ENCODE measurements at places on chromosomes 6 and 20. TPM values are rescaled to one million over a fixed set of nuclear protein-coding genes. Genes with fewer than 3 reads are reported as not detected.

GRCh38 chr6:160132776-160133338, 11.2 kb downstream of the SLC22A1 start:
- no peak for DNase-seq

GRCh38 chr6:74658391-74658790, 547.5 kb downstream of the COL12A1 start:
- no peak for DNase-seq

DNA sequence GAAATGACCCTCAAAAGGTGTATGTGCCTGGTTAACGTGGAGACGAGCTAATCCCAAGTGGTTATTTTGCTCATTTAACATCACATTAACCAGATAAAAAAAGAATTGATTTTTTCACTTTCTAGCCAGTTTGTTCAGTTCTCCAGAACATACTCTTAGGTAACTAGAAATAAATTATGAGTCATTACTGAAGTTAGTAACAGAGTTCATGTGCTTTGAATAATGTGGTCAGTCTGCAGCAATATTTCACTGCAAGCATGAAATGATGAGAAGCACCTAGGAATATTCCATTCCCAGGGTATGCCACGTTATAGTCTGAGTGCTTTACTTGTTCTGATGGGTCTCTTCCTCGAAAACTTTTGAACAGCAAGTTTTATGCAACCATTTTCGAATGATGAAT, 138.3 kb upstream of the INSM1 start:
- no peak for DNase-seq

GRCh38 chr20:12318043-12318442, 400.4 kb downstream of the BTBD3 start:
- no peak for DNase-seq

- no peak for DNase-seq
Observed at GRCh38 chr6:126812010-126812409, 306.5 kb upstream of the RSPO3 start.

GRCh38 chr20:59390437-59390836, 90.0 kb downstream of the EDN3 start:
- DNase-seq = no peak

DNA sequence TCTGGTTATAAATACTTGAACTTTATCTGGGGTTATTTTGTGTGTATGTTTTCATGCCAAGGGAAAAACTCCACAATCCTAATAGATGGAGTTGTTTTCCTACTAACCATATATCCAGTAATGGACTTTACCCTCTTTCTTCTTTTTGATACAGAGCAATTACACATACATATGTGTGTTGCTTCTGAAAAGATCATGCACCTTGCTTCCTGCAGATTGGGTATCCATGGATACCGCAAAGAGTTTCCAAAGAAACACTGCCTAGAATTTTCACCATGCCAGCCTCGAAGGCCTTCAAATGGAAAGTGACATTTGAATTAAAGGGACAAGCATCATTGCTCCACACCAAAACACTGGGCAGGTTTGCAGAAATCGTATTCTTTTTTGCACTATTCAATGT, 26.8 kb downstream of the HDDC2 start:
- DNase-seq = no peak

DNA sequence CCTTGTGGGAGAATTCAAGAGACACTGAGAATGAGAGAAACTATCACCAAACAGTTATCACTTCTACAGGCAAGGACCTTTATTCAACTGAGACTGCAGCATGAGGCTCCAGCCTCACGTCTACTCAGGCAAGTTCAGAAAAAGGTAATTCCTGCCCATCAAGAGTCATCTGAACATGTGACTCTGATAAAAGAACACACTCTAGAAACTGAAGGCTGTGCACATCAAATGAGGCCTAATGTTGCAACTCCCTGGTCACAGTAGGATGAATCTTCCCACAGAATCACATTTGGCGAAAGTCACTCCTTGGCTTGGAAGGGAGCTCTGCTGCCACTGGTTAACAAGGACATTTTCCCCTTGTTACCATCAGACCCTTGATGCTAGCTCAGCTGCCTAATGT, 71.2 kb upstream of the EMILIN3 start:
- DNase-seq = no peak

GRCh38 chr20:59632541-59633113, 28.3 kb downstream of the PHACTR3 start:
- no peak for DNase-seq

GRCh38 chr6:155887421-155887820, 431.8 kb upstream of the NOX3 start:
- DNase-seq = no peak

GRCh38 chr20:11958855-11959254, 41.2 kb downstream of the BTBD3 start:
- DNase-seq = no peak

GRCh38 chr6:14882394-14883026, 363.4 kb upstream of the JARID2 start:
- DNase-seq = no peak

GRCh38 chr6:138663892-138664291, 109.7 kb upstream of the CCDC28A start:
- no peak for DNase-seq

DNA sequence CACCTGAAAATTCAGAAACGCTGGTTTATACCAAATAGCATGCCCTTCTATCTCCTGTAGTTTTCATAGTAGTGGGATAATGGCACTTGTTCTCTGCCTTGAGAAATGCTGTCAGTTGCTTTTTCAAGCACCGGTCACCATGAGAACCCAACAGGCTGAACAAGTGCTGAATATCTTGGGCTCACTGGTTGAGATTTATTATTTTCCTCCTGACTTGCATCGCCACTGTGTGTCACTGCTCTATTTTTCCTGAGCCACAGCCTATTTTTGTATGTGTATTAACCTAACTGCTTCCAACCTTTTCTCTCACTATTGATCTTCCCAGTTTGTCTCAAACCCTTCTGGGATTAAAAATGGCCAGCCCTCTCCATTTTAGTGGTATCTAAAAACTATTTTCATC, 71.9 kb downstream of the OPN5 start:
- peak; percentile 13 for DNase-seq

- no peak for DNase-seq
Observed at GRCh38 chr6:164563924-164564323, 745.5 kb downstream of the C6orf118 start.

DNA sequence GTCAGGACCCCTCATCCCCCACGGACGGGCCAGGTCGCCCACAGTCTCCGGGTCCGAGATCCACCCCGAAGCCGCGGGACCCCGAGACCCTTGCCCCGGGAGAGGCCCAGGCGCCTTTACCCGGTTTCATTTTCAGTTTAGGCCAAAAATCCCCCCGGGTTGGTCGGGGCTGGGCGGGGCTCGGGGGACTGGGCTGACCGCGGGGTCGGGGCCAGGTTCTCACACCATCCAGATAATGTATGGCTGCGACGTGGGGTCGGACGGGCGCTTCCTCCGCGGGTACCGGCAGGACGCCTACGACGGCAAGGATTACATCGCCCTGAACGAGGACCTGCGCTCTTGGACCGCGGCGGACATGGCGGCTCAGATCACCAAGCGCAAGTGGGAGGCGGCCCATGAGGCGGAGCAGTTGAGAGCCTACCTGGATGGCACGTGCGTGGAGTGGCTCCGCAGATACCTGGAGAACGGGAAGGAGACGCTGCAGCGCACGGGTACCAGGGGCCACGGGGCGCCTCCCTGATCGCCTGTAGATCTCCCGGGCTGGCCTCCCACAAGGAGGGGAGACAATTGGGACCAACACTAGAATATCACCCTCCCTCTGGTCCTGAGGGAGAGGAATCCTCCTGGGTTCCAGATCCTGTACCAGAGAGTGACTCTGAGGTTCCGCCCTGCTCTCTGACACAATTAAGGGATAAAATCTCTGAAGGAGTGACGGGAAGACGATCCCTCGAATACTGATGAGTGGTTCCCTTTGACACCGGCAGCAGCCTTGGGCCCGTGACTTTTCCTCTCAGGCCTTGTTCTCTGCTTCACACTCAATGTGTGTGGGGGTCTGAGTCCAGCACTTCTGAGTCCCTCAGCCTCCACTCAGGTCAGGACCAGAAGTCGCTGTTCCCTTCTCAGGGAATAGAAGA, 978 bp downstream of the HLA-A start:
- DNase-seq = no peak

DNA sequence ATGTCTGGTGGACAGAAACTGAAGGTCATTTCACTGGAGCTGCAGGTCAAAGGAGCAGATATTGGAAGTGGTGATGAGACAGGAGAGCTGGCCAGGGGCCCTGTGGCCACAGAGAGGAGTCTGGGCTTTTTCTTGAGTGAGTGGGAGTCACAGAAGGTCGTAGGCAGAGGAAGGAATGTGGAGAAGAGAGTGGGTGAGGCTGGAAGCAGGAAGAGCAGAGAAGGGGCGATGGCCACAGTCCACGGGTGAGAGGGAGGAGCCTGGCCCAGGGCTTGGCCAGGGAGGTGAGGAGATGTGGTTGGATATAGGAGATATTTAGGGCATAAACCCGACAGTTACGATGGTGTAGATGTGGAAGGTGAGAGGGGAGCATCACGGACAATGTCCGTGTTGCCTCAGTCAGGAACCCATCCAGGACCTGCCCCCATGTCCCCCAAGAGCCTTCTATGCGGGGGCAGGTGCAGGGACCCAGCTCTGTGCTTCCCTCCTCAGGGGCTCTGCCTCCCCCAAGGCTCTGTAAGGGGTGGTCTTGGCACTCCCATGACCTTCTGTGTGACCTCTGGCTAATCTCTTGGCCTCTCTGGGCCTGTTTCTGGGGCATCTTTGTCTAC, 150.5 kb upstream of the PTPN1 start:
- DNase-seq = no peak

DNA sequence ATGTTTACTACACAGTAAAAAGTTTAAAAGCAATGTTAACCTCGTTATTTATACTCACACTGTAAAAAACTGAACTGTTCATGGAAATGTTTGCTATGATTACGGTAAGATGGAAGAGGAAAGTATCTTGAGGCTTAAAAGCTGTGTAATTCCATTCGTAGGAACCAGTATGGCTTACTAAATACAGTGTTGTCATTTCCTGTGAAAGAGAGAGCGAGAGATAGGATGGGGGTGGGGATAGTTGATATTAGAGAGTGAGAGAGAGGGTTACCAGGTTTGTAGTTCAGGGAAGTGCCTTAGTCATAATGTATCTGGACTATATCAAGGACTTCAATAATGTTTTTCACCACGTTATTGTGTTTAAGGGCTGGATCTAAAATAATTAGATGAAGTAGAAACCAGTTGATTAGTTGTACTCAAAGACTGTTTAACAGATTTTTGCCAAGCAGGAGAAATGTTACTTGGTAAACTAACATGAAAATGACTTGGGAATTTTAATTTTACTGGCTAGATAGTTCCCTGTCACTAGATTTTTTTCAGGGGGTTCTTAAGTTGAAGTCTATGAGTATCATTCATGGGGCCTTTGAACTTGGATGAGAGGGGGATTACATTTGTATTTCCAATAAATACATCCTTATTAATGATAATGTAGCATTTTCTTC, 30.4 kb downstream of the AFDN start:
- DNase-seq = peak; percentile 43

DNA sequence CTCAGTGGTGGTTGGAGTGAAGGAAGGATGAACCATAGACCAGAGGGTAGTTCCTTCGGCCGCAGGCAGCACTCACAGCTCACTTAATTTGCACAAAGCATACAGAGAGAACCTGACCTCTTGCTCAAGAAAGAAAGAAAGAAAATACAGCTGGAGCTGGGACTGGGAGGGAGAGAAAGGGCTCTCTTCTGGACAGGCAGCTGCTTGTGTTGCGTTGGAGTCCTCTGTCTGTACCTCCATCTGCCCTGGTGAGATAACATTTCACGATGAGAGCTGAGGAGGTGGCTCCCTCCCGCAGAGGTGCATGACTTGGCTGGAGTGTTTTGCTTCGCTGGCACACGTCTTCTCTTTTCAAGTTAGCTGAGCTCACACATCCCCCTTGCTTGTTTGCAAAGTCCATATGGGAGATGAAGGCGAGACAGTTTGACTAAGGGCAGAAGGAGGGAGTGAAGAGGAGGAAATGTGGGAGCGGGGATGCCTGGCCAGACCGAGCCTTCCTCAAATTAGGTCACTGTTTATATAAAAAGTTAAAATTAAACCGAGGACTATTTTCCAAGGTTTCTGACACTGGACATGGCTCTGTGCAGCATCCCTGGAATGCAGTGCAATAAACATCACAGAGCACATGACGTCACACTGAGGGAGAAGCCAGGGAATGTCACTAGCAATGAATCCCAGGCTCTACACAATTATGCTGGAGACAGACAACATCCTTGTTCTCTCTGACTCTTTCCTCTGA, 359.4 kb downstream of the CD83 start:
- peak; percentile 92 for DNase-seq

GRCh38 chr6:16329233-16329632, 90.8 kb downstream of the GMPR start:
- DNase-seq = no peak

DNA sequence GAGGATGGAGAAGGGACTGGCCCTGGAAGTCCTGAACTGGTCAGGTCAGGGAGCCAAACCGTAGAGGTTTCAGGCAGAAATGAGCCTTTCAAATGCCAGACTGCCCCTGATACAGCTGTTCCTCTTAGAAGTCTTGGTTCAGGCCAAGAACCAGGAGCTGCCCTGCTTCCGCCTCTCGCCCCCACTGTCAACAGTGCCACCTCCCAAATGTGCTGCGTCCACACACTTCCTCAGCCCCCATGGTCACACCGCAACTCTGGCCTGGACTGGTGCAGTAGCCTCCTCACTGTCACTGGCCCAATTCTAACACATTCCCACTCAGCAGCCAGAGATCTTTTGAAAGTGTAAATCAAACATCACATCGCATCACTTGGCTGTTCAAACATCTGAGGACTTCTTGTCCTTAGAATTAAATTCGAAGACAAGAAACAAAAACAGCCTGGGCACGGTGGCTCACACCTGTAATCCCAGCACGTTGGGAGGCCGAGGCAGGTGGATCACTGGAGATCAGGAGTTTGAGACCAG, 69.7 kb downstream of the STK35 start:
- no peak for DNase-seq

- DNase-seq = no peak
Observed at GRCh38 chr6:73728548-73729205, 32.7 kb downstream of the CD109 start.

GRCh38 chr6:56327946-56328727, 80.8 kb upstream of the COL21A1 start:
- DNase-seq = no peak

DNA sequence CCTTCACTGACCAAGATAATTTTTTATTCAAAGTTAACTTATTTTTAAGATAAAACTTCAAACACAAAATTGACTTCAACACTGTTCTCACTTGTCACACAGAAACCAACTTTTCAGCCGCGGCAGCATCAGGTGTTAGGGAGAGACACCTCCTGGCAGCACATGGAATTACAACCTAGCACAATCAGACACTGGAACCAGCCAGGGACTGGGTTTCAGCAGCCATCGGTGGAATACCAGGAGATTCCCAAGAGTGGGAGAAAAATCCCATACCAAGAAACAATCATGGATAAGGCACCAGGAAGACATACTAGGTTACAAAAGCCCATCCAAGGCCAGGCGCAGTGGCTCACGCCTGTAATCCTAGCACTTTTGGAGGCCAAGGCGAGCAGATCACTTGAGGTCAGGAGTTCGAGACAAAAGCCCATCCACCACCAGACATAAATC, 70.0 kb downstream of the SNX5 start:
- DNase-seq = peak; percentile 76

Gene ACSS1
- 38.9 TPM for total RNA-seq

Gene POPDC3
- 1.1 TPM for total RNA-seq

Gene ASIP
- total RNA-seq = not detected

Gene SPATA2
- total RNA-seq = 4.2 TPM

Gene ACTL10
- total RNA-seq = 0.26 TPM

Gene NDRG3
- total RNA-seq = 20.4 TPM

Gene CFB
- total RNA-seq = 212 TPM

Gene KIF13A
- 97.4 TPM for total RNA-seq

Gene ZFP57
- 2.4 TPM for total RNA-seq

Gene SPATA25
- total RNA-seq = 3.8 TPM

Gene ERMARD
- total RNA-seq = 41.0 TPM
